Cardiac muscle cell (in vitro differentiated cells and primary cell): ENCODE measurements at places on chromosomes 3 and 15. TPM values are rescaled to one million over a fixed set of nuclear protein-coding genes. Genes with fewer than 3 reads are reported as not detected.

DNA sequence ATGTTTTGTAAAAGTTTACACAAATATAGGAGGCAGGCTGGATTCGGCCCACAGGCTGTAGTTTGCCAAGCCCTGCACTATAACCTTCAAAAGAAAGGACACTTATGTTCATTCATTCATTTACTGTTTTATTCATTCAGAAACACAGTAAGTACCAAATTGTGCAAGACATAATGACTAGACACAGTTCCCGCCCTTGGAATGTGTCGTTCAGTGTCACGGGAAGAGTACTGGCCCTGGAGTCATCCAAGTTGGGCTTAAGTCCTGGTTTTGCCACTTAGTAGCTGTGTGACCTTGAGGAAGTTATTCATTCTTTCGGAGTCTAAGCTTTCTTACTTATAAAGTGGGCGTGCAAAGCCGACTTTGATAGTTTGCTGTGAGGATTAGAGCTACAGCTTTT lies 22.0 kb downstream of the COLQ start:
- DNase-seq: no peak

- DNase-seq: peak; percentile 33
These were observed 7.0 kb downstream of the EIF4A2 start for GRCh38 chr3:186790261-186790981.

CX3CR1 gene
- 1.4 and 2.6 TPM in 2 replicates for polyA plus RNA-seq

ACKR4 gene
- not detected in 2 replicates for polyA plus RNA-seq

DNA sequence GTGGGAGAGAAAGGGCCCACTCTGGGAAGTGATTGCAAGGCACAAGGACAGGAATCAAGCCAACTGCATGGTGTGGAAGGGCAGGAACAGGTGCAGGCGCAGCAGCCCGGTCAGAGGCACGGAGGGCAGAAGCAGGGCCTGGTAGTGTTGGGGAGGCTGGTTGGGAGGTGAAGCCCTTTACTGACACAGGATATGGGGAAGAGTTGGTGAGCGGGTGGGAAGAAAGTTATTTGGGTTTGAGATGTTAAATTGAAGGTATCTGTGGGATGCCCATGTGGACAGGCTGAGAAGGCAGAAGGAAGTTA lies 83.6 kb upstream of the ABHD2 start:
- DNase-seq: no peak

DNA sequence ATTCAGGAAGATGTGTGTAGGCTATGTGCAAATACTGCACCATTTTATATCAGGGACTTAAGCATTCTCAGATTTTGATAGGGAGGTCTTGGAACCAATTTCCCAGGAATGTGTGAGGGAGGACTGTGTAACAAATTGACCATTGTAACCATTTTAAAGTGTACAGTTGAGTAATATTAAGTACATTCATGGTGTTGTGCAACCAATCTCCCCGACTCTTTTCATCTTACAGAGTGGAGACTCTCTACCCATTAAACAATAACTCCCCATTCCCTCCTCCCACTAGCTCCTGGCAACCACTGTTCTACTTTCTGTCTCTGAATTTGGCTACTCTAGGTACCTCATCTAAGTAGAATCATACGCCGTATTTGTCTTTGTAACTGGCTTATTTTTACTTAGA lies 5.1 kb downstream of the RCN2 start:
- peak; percentile 84 for DNase-seq
